AG09309 (cell line): ENCODE measurements at places on chromosomes 16 and 17.

DNA sequence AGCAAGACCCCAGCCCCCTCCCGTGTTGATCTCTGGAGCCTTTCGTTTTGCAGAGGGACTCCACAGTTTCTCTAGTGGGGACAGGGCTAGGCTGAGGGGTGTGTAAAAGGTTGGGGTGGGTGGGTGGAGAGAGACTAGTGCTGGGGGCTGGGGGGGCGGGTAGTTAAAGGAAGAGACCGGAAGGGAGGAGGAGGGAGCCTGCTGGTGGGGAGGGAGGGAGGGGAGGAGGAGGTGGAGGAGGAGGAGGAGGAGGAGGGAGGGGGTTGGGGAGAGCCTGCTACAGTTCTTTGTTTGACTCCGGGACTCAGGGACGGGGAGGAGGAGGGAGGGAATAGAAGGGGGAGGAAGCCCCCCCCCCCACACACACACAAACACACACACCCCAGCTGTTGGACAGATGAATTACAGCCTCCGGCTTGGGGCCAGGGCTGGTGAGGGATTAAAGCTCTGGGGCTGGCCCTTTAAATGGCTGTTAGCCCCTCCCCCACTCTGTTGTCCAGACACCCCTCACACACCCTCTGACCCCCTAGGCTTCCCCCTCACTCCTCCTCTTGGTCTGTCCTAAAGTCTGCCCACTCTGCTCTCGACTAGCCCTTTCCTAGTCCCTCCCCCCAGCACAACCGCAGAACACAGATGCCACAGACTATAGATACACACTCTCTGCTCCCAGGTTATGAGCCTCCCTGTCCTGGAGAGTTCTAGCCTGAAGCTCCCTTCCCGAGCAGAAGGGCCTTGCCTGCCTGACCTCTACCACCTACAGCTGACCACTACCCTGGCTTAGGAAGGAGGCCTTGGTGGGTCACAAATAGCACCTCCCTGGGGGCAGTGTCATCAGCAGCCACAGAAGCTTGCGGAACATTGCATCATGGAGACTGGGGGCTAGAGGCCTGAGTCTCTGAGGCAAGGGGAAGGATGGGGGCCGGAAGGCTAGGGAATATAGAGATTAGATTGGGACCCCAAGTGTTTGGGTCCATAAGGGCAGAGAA is 4.4 kb downstream of the KDM6B start:
- no peak for DNase-seq

- DNase-seq, result no peak
These were observed 68.8 kb downstream of the ITFG1 start for GRCh38 chr16:47392081-47392480.

DNA sequence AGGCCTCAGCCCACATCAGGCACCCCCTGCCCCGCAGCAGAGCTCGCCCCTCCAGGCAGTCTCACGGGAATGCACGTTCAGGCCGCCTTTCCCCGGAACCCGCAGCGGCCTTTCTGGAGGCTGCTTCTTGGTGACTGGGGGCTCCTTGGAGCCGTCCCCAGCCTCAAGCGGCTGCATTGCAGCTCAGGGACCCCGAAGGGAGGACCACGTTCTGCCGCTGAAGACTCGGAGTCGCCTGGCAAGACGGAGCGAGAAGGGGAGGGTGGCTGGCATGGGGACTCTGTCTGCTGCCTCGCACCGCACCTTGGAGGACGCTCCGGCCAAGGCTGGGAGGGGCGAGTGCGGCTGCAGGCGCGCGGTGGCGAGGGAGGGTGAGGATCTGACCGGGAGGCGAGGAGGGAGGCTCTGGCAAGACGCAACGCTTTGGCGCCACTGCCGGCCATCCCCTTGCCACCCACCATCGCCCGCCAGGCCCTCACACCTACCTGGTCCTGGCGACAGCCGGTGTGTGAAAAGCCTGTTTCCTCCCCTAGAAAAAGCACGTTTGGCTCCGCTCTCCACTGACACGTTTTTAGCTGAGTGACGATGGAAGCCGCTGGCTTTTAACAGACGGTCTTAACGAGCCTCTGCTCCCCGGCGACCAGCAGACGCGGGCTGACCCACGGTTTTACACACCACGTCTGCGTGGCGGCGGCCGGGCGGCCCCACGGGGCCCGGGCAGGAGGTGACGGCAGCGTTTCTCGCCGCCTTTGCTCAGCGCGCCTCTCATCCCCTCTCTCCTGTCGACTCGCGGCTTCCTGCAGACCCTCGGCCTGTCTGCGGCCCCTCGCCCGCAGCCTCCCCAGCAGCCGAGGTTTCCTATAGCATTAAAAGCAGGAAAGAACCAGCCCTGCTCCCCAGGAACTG is 16.7 kb upstream of the GNG13 start:
- DNase-seq, result no peak

- no peak for DNase-seq
These were observed 10.3 kb upstream of the MED13 start for GRCh38 chr17:62075308-62075815.

DNA sequence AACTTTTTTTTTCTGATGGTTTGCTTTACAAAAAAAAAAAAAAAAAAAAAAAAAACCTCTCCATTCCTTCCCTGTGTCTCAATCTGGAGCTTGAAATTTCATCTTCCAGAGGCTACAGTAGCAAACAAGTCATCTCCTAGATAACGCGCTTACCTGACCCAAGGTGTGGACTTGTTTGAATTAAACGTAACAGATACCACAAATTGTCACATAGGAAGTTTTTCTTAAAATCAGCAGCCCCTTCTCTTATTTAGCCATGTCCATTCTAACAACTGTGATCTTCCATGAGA is 2.0 kb downstream of the STAT5B start:
- no peak for DNase-seq

- no peak for DNase-seq
These were observed 46.8 kb downstream of the TMEM132E start for GRCh38 chr17:34626121-34626681.

GRCh38 chr17:13129356-13129755 is 111.5 kb upstream of the ELAC2 start:
- no peak for DNase-seq

DNA sequence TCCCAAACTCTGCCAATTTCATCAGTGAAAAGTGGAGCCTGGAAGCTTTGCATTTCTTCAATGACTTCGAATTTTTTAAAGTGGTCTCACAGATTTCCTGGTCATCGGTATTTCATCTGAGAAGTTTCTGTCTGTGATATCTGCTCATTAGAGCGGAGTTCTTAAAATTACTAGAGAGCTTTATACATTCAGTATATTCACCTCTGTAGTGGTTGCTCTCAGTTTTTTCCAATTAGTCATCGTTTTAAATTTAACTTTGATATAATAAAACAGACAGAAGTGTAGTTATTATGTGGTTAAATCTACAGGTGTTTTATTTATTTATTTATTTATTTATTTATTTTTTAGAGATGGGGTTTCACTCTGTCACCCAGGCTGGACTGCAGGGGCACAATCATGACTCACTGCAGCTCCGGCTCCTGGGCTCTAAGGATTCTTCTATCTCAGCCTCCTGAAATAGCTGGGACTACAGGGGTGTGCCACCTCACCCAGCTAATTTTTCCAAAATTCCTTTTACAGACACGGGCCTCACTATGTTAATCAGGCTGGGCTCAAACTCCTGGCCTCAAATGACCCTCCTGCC is 16.0 kb downstream of the ARHGAP17 start:
- DNase-seq, result no peak

GRCh38 chr17:3675886-3676285 is 7.3 kb downstream of the EMC6 start:
- no peak for DNase-seq

DNA sequence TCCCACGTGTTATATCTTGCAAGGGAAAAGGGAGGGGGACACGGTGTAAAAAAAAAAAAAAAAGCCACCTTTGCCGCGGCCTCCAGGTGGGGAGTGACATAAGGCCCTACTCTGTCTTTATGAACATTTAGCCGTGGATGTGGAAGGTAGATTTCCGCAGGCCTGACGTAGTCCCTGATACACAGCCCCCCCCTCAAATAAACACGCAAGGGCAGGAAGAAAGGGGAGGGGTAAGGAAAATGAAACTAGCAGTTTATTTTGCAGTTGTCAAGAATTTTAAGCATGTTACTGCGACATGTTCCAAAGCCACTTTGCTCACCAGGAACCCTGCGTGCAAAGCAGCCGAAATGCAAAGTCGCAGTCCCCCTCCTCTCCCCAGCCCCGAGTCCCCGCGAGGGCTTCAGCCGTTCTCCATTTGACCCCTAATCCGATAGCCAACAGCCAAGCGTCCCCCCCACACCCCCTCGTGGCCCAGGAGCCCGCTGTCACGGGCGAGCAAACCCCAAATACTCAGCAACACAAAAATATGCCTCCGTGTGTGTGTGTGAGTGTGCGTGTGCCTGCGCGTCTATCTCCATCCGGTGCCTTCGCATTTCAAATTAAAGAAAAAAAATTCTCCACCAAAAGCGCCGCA is 1.2 kb downstream of the CBX4 start:
- DNase-seq, result no peak

- DNase-seq, result no peak
These were observed 503.4 kb downstream of the MAF start for GRCh38 chr16:79097166-79097565.

GRCh38 chr17:79745641-79746105 is 14.9 kb downstream of the ENPP7 start:
- DNase-seq, result no peak

- DNase-seq, result no peak
These were observed 13.1 kb downstream of the MPO start for GRCh38 chr17:58267347-58268324.

GRCh38 chr17:13160296-13160695 is 142.5 kb upstream of the ELAC2 start:
- no peak for DNase-seq

DNA sequence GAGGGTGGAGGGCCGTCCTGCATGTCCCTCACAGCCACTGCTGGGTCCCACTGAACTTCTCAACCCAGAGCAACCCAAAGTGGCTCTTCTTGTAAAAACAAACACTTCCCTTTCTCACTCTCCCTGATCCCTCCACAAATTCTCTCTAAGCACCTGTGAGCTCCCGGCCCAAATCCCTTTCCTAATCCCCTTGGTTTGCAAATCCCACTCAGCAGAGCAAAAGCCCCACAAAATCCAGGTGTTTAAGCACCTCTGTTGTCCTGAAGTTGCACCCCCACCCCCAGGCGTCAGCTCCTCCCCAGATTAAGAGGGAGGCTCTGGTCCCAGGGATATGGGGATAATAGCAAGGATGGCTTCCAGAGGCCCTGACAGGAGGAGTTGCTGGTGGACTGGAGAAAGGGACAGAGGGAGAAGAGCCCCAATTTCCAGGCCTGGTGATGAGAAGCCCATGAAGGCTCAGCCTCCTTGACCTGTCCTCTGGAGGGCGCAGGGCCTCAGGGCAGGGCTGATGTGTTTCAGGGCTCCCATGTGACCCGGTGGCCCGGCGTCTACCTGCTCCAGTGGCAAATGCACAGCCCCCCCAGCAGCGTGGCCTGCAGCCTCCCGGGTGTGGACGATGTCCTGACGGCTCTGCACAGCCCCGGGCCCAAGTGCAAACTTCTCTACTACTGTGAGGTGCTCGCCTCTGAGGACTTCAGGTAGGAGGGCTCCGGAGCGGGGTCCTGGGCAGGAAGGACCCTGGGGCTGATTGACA is 23.0 kb downstream of the NAGPA start:
- no peak for DNase-seq

DNA sequence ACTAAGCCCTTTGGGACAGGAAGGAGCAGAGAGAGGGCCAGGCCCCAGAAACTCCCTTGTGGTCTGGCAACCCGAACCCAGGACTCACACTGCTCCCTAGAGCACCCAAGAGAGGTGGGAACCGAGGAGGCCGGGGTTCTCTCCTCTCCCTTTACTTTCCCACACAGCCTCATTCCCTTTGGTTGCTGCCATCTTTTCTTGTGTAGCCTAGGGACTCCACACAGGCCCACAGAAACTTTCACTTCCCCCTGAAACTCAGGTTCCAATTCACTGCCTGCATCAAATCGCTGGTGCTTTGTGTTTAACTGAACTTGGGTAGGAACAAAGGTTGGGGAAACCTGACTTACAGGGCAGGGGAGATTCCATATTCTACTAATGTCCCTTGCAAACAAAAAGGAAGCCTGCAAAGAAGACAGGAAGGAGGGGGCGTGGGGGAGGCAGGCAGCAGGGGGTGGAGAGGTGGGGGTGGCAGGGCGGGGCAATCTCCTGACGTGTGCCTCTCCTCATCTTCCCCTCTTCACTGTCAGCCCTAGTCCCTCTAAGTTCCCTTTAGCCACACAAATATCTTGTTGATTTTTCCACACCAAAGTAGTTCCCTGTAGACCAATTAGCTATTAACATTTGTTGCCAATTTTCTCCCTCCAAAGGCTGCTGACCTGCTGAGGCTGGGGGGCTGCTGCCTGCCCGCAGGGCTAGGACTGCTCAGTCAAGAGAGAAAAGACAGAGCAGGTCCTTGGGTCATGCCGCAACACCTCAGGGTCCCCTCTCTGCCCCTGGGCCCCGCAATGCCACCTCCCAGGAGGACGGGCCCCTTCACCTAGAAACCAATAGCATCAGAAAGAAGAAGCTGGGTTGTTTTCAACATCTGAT is 8.0 kb downstream of the ST3GAL2 start:
- DNase-seq, result no peak

- DNase-seq, result peak; percentile 27
These were observed 67.4 kb downstream of the SIAH1 start for GRCh38 chr16:48317614-48318315.

- DNase-seq, result no peak
These were observed 650 bp downstream of the KIAA0753 start for GRCh38 chr17:6639586-6640535.

- DNase-seq, result no peak
These were observed 48.3 kb downstream of the BAIAP2 start for GRCh38 chr17:81083125-81083765.

DNA sequence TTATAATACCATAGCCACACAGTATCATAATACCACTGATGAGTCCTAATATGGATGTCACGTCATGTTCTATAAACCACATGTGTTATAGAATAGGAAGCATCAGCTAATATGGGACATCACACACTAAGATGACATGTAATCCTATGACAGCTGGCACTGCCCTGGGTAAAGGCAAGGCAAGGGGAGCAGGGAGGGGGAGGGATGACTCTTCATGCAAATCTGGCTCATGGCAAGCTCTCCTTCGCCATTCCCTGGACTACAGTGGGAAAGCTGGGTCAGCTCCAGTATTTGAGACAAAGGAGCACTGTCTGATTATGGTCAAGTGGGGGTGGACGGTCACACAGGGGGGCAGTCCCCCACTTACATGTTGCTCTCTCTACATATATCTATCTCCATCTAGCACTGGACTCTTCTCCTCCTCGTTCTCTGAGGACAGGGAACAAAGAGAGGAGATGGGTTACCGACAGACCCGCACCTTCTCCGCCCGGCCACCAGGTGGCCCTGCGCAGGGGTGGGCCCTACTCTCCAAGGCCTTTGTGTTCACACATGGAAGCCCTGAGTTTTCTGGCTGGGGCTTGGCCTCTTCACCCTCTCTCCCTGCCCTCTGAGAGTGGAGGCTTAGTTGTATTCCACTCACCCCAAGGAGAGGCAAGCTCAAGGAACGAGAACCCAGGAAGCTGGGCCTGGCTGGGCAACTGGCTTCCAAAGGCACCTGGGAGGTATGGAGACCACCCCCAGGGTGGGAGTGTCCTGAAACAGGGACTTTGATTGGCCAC is 23.4 kb upstream of the MPO start:
- DNase-seq, result no peak
